ENCODE measurements at places on chromosomes 5 and 9. TPM values are rescaled to one million over a fixed set of nuclear protein-coding genes. Genes with fewer than 3 reads are reported as not detected.

GRCh38 chr5:137105351-137106035, 393.6 kb downstream of the SPOCK1 start:
- no peak overlapping the region for H3K27ac ChIP-seq
- peak; percentile 9 for DNase-seq
- H3K36me3 ChIP-seq: no peaks in the 10 kb centered on the region
- H3K4me3 ChIP-seq: no peak overlapping the region

GRCh38 chr9:38181232-38181631, 112.2 kb upstream of the SHB start:
- no peak overlapping the region for H3K27ac ChIP-seq
- H3K4me1 ChIP-seq: peaks cover 33% of the 10 kb centered on the region
- DNase-seq: no peak

GRCh38 chr9:82555431-82556051, 507.4 kb downstream of the RASEF start:
- H3K27ac ChIP-seq: peak overlapping the region; percentile 49
- peak; percentile 58 for DNase-seq
- peaks cover 66% of the 10 kb centered on the region for H3K4me1 ChIP-seq
- no peak overlapping the region for H3K4me3 ChIP-seq
- H3K36me3 ChIP-seq: no peaks in the 10 kb centered on the region

DNA sequence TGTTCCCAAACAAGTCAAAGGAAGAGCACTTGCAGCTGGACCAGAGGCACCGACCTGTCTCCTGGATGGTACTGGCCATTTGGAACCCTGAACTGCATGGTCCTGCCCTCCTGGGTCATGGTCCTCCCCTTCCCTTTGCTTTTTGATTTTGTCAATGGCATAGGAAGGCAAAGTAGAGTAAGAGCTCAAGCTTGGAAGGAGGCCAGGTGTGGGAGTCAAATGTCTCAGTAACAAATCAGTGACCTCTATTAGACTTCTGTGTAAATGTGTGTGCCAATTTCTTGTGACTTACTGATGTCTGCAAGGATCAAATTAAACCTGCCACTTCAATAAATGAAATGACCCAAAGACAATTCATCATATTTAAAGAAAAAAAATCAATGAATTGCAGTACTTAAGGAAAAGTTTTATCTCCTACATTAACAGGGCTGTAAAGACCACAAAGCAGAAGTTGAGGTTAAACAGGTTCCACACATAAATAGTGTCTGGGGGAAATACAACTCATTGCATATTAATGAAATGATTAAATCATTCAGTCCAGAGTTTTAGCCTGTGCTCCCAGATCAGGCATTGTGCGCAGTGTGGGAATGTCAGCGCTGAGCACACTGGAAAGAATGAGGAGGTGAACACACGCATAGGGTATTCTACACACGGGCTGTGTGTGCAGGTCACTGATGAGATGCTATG, 32.7 kb downstream of the OSMR start:
- H3K4me3 ChIP-seq: no peak overlapping the region
- no peak for DNase-seq
- H3K36me3 ChIP-seq: peaks cover 10% of the 10 kb centered on the region
- no peaks in the 10 kb centered on the region for H3K4me1 ChIP-seq
- no peak overlapping the region for H3K27ac ChIP-seq

GRCh38 chr5:142500227-142500905, 175.5 kb upstream of the SPRY4 start:
- H3K4me3 ChIP-seq: no peak overlapping the region
- no peaks in the 10 kb centered on the region for H3K36me3 ChIP-seq
- H3K27me3 ChIP-seq: no peaks in the 10 kb centered on the region

LHX3 gene
- total RNA-seq: not detected

PCDHB16 gene
- 2.1 TPM for total RNA-seq

NRG2 gene
- total RNA-seq: 5.6 TPM
